Urinary bladder (tissue), 4 donors: ENCODE measurements at places on chromosomes 5 and 9. TPM values are rescaled to one million over a fixed set of nuclear protein-coding genes. Genes with fewer than 3 reads are reported as not detected.

Gene C9orf50
- total RNA-seq: not detected

Gene PCDHGB3
- 7.3 TPM for total RNA-seq

Gene SLC34A1
- total RNA-seq: not detected

Gene SLC6A3
- total RNA-seq: not detected

Gene MACIR
- 10.2 TPM for total RNA-seq

Gene RAB3C
- 2.0 TPM for total RNA-seq

Gene SPATA31C1
- total RNA-seq: 0.16 TPM

Gene HTR1A
- not detected for total RNA-seq

Gene LRRC70
- 18.1 TPM for total RNA-seq

Gene CCDC183
- 1.5 TPM for total RNA-seq

Gene ZNF658
- 18.9 TPM for total RNA-seq

Gene TAF1L
- total RNA-seq: not detected

Gene GFI1B
- total RNA-seq: 0.26 TPM

Gene ARHGEF28
- total RNA-seq: 16.9 TPM

Gene RABGAP1
- 134 TPM for total RNA-seq

Gene GCNT4
- 16.7 TPM for total RNA-seq

Gene EQTN
- 0.74 TPM for total RNA-seq

Gene UGT3A2
- 0.58 TPM for total RNA-seq

Gene DNAH5
- 0.48 TPM for total RNA-seq

Gene RFESD
- 7.6 TPM for total RNA-seq

Gene CTSV
- 0.42 TPM for total RNA-seq

Gene TCERG1
- 145 TPM for total RNA-seq

Gene ZNF454
- 10.6 TPM for total RNA-seq

Gene OLFML2A
- 40.2 TPM for total RNA-seq

Gene TEX48
- not detected for total RNA-seq

Gene DRD1
- 4.2 TPM for total RNA-seq

Gene SLC45A2
- not detected for total RNA-seq

Gene FBP2
- total RNA-seq: 2.2 TPM
